ENCODE measurements at places on chromosomes 1 and 21.
A peak's percentile ranks its signal among the peaks of the same experiment; 100 is the strongest.

DNA sequence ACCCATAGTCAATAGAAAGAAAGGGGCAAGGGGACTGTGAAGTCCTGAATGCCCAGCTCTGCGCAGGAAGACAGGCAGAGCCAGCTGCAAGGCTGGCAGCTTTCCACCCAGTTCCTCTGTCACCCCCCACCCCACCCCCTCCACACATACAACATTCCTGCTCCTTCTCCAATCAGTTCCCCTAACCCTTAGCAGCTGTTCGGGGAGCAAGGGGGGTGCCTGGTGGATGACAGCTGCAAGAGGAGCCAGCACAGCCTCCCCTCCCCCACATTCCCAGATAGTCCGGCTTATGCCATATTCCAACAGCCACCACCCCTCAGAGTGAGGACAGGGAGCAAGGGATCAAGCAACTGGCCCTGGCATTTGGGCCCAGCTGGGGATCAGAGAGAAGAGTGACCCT, 9.7 kb downstream of the ARHGEF2 start:
- no peak for DNase-seq

GRCh38 chr1:221012120-221012519, 132.9 kb downstream of the HLX start:
- no peak for DNase-seq

- DNase-seq = no peak
Observed at GRCh38 chr21:33861125-33861524, 54.5 kb downstream of the ATP5PO start.

- DNase-seq = peak; percentile 95
Observed at GRCh38 chr1:156601122-156601830, at the start of gene GPATCH4. TSS of gene GPATCH4 (minus strand) at chr1:156601479.

- no peak for DNase-seq
Observed at GRCh38 chr1:39141925-39142324, 62.6 kb upstream of the MACF1 start.

- DNase-seq = no peak
Observed at GRCh38 chr1:36464605-36465393, 615 bp upstream of the MRPS15 start.

DNA sequence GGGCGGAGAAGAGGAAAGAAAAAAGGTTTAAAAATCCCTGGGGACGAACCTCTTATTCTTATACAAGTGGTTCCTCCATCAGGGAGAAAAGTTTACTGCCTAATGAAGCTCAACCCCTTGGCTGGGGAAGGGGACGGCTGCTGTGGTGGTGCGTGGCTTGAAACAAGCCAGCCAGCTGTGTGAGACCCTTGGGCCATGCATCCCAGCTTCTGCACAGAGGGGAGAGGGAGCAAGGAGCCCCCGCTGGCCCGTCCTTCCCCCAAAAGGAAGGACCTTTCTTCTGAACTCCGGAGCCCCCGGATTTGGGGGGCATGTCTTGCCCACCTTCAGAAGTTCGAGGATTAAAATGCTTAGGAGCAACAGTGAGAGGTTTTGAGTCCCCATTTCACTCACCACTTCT, 67.3 kb downstream of the STUM start:
- no peak for DNase-seq

- no peak for DNase-seq
Observed at GRCh38 chr21:19535356-19535755, 1131.8 kb upstream of the TMPRSS15 start.

GRCh38 chr1:43082740-43083139, 89.3 kb downstream of the EBNA1BP2 start:
- no peak for DNase-seq

Measured in testis (tissue), 5 donors.